Fibroblast of skin of left quadriceps (primary cell): ENCODE measurements at places on chromosomes 2 and 18.

DNA sequence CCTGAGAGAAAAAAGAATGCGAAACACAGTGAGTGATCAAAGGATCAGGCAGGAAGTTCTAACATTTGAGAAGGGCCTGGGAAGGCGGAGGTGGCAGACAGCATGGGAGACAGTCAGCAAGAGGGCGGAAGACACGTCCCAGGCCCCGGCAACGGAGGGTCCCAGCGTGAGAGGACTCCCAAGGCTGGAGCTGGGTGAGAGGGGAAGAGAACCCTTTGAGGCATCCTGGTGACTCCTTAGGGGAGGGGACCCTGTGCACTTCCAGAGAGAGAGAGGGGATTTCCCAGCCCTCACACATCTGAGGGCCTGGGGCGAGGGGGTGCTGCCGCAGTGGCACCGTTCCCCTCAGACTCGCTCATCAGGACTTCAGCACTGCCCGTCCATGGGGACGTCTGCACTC, 133.4 kb downstream of the RTP5 start:
- DNase-seq, result no peak

- no peak for DNase-seq
Observed at GRCh38 chr18:22609642-22610041, 191.9 kb upstream of the CTAGE1 start.

GRCh38 chr2:36698993-36699392, 2.5 kb downstream of the VIT start:
- no peak for DNase-seq

GRCh38 chr2:112866128-112866835, 29.7 kb upstream of the IL1B start:
- DNase-seq, result no peak

DNA sequence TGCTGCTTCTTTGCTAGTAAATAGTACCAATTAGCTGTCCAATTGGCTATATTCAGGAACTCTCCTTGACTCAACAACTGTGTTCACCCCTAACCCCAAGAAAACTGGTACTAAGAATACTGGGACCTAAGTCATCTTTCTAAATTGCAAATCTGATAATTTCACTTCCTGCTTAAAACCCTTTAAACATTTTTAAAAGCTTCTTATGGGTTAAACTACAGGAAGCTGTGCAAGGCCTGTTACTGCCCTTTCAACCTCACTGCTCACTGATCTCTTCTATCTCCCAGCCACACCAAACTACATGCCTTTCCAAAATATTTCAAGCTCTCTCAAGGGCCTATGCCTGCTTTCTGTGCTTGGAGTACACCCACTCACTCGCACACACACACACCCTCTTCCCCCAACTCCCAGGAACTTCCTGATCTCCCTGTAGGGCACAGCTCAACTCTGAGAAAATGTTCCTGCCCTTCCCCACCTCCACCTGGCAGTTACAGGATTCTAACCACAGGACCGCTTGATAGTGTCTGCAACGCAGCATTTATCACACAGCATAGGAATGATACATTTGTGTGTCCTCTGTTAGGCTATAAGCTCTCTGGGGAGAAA, 6.7 kb downstream of the LMAN1 start:
- no peak for DNase-seq

DNA sequence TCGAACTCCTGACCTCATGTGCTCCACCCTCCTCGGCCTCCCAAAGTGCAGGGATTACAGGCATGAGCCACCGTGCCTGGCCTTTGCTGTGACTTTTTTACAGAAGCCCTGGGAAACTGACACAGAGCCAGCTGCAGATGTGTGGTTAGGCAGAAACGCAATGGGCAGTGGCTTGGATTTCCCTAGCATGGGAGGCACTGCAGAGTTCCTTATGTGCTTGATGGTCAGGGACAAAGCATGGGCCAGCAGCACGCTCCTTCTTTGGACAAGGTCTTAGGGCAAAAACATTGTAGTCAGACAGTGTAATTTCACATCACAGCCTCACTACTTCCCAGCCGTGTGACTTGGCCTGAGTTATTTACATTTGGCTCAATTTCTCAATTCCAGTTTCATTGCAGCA, 153.9 kb downstream of the RNF144A start:
- DNase-seq, result no peak

- DNase-seq, result no peak
Observed at GRCh38 chr2:144156736-144157640, 362.9 kb downstream of the ZEB2 start.

DNA sequence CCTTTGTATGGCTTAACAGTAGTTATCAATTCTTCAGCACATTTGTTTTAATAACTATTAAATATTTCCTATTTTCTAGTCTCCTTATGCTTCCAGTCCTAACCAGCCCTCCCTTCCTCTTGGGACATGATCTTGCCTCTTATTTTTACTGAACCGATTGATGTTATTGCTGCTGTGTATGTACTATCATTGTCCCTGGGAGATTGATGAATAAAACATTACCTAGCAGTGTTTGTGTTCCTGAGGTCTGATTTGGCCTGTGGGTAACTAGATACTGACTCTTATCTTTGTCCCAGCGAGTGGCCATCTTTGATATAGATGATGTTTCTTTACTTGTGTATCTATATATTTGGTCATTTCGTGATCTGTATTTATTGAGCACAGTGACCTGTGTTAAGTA, 192.9 kb downstream of the BABAM2 start:
- DNase-seq, result no peak

DNA sequence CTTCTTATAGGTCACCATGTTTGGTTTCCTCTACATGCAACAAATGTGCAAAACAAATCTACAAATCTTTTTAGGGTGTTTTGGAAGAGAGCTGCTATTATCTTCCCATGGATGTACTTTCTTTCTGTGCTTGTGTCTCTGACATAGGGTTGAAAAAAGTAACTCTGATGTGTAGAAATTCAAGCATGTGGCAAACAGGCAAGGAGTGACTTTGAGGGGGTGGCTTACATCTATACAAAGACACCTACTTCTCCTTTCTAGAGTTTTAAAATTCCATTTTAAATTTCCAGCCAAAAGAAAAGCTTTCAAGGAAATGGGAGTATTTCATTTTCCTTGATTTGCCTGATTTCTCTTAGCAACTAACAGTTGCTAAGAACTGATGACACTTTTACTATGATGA, 904.8 kb upstream of the CELF4 start:
- DNase-seq, result no peak

DNA sequence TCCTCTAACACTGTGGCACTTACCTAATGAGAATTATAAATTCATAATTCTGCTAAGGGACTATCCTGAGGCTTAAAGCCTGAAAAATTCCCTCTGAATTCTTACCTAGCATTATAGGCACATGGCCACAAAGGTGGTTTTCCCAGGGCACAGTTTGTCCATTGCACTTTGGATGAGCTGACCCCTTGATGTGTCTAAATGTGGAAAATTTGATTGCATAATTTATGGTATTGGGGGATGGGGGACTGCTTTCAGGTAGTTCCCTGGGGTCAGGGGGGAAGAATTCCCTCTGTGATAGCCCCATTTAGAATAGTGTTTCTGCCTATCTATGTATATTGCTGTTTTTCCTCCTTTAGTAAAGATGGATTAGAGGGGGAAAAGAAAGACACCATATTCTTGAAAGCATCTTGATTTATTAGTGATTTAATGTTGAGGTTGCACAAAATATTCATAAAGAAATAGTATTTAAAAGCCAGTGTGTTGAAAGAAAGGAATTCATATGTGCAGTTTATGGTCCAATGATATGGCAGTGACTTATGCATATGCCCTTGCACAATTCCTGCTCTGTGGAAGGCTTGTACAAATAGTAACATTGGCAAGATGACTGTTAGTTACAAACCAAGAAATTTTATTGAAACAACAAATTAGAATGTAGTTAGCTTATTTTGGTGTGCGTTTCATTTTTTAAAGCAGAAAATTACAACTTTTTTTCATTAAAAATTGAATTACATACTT, 8.7 kb upstream of the HTR2B start:
- peak; percentile 72 for DNase-seq

DNA sequence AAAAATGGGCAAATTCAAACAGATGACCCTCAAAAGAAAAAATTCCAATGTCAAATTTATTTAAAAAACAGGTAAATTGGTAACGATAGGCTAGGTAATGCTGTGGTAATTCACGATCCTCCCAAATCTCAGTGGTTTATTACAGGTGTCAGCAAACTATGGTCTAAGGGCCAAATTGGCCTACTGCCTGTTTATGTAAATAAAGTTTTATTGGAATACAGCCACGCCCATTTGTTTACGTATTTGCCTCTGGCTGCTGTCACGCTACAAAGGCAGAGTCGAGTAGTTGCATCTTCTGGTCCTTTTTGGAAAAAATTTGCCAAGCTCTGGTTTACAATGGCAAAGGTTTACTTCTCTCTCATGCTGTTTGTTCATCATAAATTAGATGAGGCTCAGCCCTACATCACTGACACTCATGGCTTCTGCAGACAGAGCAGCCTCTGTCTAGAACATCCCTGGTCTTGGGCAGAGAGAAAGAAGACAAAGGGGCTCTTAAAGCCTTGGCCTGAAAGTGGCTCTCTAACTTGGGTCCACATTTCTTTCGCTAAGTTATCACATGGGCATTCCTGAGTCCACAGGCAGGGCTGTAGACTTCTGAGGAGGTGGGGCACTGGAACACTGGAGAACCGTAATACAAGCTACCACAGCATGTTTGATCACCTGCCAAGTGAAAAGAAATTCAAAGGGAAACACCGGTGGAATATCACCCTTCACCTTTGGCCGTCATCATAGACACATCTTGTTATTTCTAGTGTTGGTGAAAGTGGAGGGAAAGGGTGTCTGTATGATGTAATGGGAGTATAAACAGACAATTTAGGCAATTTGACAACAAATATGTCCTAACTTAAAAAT, 34.8 kb downstream of the SP110 start:
- no peak for DNase-seq

- no peak for DNase-seq
Observed at GRCh38 chr2:18251486-18251885, 309.0 kb downstream of the RDH14 start.

DNA sequence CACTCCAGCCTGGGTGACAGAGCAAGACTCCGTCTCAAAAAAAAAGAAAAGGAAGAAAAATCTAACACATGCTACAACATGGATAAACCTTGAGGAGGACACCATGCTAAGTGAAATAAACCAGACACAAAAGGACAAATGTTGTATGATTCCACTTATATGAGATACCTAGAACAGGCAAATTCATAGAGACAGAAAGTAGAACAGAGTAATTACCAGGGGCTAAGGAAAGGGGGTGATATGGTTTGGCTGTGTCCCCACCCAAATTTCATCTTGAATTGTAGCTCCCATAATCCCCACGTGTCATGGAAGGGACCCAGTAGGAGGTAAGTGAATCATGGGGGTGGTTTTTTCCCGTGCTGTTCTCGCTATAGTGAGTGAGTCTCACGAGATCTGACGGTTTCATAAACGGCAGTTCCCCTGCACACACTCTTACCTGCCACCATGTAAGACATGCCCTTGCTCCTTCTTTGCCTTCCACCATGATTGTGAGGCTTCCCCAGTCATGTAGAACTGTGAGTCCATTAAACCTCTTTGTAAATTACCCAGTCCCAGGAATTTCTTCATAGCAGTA, 91.4 kb upstream of the CABLES1 start:
- no peak for DNase-seq

- DNase-seq, result no peak
Observed at GRCh38 chr18:46678785-46679399, 21.9 kb upstream of the LOXHD1 start.

DNA sequence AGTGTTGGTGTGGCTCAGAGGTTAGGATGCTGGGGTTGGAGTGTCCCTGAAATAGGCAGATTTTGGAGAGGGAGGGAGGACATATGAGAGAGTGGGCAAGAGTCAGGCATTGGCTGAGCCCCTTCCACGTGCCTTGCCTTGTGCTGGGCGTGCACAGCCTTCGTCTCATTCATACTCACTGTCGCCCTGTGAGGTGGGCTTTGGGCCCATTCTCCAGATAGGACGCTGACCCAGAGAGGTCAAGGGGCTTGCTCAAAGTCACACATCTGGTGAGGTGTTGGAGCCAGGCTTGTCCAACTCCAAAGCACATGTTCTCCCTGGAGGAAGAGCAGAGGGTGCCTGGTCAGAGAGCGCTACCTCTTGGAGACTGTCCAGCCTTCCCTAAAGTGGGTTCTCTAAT, 166.8 kb downstream of the DYSF start:
- DNase-seq, result no peak

DNA sequence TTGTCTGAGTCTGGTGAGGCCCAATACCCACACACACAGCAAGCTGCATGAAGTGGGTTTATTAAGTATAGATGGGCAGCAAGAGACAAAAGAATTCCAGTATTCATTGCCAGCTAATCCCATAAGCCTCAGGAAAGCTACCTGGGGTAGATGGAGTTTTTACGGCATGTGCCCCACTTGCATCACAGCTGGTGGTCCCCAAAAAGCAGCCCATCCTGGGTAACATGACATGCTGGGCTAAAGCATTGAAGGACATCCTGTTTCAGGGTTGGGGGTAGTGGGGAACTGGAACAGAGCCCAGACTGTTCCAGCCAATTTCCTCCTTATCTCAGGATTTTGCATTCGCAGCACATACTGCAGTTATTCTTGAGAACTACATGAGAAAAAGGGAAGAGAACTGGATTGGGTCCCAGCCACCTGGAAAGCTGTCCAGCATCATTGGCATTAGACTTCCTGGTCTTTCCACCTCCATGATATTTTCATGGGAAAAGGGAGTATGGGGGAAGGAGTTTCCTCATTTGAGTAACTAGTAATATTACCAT, 240.1 kb upstream of the MMADHC start:
- DNase-seq, result no peak

DNA sequence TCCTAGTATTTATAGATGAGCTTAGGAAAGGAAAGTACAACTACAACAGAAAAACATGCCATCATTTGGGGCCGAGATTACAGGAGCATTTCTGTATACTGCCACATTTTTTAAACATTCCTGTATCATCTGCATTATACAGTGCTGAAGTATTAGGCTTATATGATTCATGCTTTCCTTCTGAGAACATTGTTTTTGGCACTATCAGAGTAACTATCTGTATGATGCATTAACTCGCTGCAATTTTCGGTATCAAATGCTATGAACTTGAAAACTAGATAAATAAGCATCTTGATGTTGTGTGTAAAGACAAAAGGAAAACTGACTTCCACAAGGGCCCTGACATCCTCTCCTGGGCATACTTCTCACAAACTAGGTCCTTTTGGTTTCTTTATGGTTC, 102.0 kb downstream of the RIT2 start:
- no peak for DNase-seq

GRCh38 chr2:69816923-69817542, 12.4 kb upstream of the GMCL1 start:
- peak; percentile 71 for DNase-seq

DNA sequence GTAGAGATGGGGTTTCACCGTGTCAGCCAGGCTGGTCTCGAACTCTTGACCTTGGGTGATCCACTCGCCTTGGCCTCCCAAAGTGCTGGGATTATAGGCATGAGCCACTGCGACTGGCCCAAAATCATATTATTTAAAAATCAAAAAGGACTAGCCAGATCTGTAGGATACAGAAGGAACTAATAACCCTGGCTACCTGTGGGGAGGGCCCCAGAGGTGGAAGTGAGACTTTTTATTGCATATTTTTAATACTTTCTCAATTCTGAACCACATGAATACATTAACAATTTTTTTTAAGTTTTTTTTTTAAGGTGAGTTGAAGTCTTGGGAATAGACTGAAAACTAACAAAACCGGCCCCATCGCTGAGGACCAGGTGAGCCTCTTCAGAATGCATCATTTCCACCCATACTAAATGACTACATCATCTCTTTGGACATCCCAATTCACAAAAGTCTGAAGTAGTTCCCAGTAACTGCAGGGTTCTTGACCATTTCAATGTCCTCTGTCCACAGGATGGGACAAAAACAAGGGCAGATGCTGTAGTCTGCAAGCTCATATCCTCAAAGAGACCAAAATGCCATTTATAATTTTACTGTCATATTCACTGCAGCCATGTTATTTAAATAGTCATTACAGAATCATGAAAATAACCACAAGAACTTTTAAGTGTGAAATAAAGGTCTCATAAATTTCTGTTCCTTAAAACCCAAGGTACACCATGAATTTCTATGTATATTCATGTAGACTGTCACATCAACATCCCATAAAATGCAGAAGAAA, 21.4 kb downstream of the RPL31 start:
- no peak for DNase-seq
